ENCODE measurements at places on chromosomes 16 and 17. TPM values are rescaled to one million over a fixed set of nuclear protein-coding genes. Genes with fewer than 3 reads are reported as not detected.
A peak's percentile ranks its signal among the peaks of the same experiment; 100 is the strongest.

Gene TMEM220
- total RNA-seq, result 0.17 TPM

Gene NEUROD2
- total RNA-seq, result not detected

Gene MAP2K3
- total RNA-seq, result 7.4 TPM

Gene ETV4
- total RNA-seq, result 27.7 TPM

Gene PIGQ
- total RNA-seq, result 15.9 TPM

DNA sequence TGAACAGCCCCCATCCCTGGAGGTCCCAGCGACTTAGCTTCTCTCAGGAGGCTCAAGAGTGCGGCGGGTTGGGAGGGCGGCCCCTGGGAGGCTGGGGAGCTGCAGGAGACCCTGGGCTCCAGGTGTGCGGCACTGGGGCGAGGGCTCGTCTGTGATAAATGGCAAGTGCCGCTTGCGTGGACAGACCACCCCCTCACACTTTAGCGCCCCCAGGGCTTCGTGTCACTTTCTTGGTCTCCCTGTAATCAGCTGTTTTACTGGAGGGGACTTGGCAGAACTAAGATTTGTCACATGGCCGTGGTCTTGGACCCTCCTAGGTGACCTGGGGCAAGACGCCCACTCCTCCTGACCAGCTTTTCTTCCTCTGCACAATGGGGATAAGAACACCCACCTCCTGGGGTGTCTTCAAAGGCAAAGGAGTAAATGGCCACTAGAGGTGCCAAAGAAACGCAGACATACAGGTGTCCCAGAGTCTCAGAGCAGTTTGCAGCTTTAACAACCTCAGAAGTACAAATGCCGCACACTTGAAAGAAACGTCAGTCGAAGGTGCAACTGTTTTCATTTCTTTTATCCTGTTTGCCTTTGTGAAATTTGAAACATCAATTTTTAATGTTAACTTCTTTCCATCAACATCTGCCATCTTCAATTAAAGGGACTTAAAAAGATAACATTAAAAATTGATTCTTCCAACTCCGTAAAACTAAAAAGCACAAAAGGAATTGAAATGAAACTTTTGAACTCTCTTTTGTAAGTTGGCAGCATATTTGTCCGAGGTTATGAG, 946 bp downstream of the OSGIN1 start:
- peak; percentile 42 for DNase-seq

GRCh38 chr17:49760932-49761558, 2.9 kb downstream of the FAM117A start:
- no peak for DNase-seq

DNA sequence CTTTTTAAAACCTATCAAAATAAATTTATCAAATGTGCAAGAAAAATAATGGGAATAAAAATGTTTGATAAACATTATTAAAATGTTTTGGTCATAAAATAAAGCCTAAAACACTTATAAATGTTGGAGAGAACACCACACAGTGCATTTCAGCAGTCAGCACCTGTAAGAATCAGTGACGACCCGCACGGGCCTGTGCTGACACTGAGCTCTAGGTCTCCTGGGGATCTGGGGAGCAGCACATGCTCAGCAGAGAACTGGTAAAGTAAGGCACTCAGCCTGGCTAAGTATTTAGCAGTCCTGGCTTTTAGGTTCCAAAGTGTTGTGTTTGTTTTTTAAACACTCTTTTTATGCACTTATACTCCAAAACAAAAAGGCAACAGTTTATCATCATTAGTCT, 46.9 kb downstream of the HELZ start:
- DNase-seq, result no peak

DNA sequence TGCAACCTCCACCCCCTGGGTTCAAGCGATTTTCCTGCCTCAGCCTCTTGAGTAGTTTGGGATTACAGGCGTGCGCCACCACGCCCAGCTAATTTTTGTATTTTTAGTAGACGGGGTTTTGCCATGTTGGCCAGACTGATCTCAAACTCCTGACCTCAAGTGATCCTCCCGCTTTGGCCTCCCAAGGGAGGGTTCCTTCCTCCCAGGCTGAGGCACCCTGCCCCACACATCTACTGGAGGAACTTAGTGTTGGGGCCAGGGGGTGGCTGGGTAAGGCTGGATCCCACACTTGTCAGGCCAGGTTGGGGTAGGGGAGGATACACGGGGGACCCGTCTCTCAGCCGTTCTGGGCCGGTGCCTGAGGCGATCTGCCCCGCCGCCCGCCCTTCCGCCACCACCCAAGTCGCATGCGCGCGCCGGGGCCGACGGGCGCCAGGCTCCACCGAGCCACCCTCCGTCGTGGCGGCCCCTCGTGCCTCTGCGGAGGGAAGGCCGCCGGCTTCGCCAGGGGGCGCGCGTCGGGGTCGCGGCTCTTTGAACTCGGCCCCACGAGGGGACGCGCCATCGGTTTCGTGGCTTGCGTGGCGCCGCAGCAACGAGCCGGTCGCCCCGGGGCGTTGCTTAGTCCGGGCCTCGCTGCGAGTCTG, 15.9 kb downstream of the GRB7 start:
- DNase-seq, result peak; percentile 44

- no peak for DNase-seq
These were observed 5.2 kb downstream of the ASGR1 start for GRCh38 chr17:7173687-7174602.

GRCh38 chr17:17970699-17971430, 1.3 kb downstream of the TOM1L2 start:
- DNase-seq, result no peak

DNA sequence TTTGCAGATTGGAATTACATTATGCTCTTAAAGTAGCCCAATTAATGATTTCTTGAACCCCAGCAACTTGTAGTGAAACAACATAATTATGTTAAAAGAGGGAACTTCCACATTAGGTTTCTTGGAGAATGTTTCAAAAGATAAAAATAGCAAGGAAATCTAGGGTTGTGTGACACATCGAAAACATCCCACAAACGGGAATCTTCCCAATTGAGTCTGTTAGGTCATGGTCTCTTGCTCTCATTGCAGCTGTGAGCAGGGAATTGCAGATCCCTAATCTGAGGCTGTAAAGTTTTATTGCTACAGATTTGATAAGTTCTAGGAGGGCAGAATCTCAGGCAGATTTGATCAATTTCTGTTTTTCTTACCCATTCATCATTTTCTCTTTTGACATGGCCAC, 6.7 kb upstream of the LPO start:
- no peak for DNase-seq

DNA sequence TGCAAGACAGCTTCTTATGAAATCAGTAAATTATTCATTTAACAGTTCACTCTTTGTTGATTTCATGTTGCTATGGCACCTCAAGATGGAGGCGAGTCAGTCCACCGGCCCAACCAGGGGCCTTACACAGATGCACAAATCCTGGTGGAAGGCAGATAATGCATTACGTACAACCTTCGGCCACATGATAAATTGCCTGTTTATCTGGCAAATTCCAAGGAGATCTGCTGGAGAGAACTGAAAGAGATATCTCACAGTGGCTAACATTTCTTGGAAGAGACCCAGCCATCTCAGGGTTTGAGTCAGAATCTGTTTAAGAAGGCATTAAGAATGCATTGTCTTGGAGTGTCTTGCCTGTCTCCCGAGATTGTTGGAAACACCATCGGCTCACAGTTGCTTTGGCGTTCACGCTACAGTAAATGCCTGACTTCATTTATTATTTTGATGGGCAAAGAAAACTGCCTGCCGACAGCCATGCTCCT, 225.6 kb downstream of the MSI2 start:
- peak; percentile 77 for DNase-seq

DNA sequence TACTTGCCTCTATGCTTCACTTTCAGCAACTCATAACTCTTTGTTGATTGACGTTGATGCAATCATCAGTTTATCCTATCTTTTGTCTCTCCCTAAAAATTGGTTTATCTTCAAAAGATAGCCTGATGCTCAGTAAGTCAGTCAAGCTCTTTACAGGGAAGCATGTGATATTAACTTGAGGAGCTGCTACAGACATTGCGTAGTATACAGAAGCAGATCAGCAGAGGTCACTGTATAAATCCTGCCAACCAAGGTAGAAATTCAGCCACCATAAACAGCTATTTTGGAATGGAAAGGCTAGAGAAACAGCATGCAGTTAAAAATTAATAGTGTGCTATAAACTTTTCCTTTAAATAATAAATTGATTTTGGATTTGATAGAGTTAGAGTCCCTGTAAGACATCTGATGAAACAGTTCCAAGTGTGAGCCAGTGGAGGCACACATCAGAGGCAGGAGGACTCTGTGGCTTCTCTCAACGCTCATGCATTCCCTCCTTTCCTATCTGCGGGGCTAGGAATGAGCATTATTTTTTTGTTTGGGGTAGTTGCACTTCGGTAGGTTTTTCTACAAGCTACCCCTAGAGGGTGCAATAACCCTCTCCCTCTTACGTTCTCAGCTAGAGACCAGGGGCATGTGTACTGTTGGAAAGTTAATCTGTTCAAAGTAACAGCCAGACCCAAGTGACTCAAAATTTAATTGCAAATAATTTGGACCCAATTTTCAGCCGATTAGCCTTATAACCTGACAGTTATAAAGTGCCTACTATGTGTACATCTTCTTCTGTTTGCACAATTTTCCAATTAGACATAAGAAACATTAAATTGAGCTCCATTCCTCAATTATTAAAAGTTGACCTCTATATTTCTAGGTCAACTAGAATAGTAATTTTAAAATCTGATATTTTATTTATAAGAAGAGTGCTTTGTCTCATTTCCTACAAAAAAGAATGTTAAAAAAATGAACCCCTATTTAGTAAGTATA, 647.7 kb upstream of the SOX9 start:
- peak; percentile 58 for DNase-seq

DNA sequence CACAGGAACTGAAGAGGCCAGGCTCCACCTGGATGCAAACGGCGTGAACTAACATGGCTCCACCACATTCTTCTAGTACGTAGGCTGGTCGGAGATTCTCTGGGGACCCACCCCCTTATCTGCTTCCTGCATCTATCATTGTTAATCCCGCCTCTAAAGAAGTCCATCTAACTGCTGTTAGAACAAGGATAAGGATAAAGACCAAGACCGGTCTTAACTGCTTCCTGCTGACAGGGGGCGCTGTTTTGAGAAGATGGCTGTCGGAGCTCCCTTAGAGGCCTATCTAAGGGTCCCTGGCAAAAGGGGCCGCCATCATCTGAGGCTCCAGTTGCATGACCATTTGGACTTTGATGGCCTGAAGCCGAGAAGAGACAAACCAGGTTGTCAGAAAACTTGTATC, 25.8 kb upstream of the TNFSF12 start:
- DNase-seq, result peak; percentile 34

All from Daoy (cell line).